ENCODE measurements at places on chromosomes 7 and 10.
A peak's percentile ranks its signal among the peaks of the same experiment; 100 is the strongest.

DNA sequence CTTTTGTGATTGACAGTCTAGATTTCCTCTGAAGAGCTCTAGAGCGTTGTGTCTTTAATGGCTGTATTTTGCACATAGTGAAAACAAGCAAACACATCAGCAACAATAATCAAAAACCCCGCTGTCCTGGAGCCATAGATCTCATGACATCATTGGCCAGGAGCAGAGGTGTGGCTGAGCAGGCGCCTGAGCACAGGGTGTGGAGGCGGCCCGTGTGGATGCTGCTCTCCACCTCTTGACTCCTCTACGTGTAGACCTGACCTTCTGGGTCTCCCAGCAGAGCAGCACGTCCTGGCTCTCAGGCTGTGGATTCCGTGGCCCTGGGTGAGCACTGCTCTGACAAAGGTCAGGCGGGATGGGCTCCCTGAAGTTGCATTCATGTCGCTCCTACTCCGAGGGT lies 63.0 kb upstream of the INSYN2A start:
- no peak for DNase-seq

DNA sequence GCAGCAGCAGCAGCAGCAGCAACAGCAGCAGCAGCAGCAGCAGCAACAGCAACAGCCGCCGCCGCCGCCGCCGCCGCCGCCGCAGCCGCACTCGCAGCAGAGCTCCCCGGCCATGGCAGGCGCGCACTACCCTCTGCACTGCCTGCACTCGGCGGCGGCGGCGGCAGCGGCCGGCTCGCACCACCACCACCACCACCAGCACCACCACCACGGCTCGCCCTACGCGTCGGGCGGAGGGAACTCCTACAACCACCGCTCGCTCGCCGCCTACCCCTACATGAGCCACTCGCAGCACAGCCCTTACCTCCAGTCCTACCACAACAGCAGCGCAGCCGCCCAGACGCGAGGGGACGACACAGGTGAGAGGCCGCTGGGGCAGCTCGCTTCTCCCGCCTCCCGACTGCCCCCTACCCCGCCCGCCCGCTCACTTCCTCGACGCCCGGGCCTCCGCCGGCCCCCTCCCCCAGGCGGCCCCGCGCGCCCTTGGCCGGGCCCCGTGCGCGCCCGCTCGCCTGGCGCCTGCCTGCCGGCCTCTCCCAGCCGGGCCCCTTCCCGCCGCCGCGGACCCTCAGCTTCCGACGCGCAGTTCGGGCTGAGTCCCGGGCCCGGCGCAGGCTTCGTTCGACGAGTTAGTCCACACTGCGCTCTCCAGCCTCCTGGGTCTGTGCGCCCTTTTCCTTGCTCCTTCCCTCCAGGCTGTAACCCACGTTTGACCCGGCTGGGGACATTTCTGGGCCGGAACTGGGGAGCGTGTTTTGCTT lies 882 bp downstream of the DLX6 start:
- DNase-seq: no peak

GRCh38 chr10:122515588-122516231 lies 44.8 kb upstream of the DMBT1 start:
- DNase-seq: peak; percentile 71

DNA sequence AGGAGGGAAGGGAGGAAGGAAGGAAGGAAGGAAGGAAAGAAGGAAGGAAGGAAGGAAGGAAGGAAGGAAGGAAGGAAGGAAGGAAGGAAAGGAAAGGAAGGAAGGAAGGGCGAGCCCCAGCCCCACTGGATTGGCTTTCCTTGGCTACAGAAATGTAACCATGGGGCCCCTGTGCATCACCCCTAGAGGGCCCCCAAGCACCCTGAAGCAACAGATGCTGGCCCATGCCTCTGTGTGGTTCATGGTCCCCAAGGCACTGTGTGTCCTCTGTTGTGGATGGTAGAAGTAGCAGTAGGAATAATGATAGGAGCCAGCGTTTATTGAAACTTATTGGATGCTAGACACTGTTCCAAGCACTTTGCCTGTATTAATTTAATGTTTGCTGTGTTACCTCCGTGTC lies 116.6 kb upstream of the MACROH2A2 start:
- peak; percentile 15 for DNase-seq

DNA sequence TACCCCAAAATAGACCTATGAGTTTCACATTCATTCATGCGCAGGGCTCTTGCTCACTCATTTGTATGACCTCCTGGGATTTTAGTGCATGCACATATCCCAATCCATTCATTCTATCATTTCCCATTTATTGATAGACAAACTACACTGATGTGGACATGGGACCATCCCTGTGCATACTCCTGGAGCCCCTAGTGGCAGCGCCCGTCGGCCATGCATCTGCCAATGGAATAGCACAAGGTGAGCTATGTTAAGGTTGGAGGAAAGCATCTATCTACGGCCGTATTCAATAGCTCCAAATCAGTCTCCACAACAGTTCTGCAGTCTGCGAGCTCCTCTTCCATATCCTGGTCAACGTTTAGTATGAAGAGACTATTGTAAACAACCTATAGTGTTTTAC lies 31.7 kb upstream of the FIGNL1 start:
- no peak for DNase-seq

DNA sequence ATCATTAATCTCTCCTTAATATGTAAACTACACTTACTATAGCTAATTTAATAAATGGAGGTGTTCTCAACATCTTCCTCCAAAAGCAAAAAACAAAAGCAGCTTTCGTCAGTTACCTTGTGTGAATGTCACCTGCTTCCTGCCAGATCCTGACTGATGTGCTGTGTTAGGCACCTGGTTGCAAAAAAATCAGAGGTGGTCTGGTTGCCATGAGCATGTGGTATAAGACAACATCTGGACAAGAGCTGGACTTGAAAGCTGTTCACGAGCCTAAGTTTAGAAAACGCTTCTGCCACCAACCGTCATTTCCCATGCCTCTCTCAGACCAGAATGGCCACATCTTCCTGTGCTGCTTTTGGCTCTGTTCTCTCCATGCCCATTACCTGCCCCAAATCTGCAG lies 42.0 kb upstream of the GGCT start:
- DNase-seq: no peak

- DNase-seq: no peak
Observed at GRCh38 chr7:18125476-18125875, 97.8 kb upstream of the PRPS1L1 start.

DNA sequence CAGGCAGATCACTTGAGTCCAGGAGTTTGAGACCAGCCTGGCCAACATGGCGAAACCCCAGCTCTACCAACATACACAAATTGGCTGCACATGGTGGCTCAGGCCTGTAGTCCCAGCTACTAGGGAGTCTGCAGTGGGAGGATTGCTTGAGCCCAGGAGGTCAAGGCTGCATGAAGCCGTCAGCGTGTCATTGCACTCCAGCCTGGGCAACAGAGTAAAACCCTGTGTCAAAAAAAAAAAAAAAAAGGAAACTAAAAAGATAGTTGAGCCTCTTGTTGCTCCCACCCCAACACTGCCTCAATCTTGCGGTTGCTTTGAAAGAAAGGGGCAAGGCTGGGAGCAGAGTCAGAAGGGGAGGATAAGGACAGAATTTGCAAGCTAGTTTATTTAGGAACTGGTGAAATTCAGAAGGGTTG lies 69.9 kb downstream of the SYPL1 start:
- no peak for DNase-seq

DNA sequence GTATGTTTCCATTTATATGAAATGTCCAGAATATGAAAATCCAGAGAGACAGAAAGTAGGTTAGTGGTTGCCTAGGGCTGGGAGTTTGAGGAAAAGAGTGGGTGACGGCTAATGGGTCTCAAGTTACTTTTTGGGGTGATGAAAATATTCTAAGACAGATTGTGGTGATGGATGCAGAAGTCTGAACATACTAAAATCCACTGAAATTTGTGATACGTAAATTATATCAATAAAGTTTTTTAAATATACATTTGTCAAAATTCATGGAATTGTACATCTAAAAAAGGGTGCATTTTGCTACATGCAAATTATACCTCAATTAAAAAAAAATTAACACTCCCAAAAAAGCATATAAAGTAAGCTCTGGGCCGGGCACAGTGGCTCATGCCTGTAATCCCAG lies 9.4 kb downstream of the DDIT4 start:
- DNase-seq: no peak

DNA sequence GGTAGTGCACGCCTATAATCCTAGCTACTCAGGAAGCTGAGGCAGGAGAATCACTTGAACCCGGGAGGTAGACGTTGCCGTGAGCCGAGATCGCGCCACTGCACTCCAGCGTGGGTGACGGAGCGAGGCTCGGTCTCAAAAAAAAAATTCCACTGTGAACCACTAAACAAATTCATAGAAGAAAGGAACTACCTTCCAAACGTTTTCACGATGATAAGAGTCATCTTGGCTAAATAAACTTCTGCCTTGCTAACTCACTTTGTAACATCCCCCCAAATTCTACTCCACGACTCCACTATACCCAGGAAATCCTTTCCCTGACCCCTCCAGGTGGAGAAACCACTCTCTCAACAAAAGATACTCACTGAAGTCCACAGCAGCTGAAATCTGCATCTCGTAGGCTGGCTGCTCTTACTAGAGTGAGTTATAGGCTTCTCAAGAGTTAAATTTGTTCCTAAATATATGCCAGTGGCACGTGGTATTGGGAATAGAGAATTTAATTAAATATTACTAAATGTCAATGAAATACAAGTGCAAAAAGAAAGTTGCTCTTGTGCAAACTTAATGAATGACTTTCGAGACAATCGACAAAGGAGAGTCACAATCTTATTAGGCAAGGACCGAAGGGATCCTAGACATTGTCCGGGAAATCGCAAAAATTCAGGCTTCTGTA lies 1.6 kb upstream of the GTF2I start:
- no peak for DNase-seq

DNA sequence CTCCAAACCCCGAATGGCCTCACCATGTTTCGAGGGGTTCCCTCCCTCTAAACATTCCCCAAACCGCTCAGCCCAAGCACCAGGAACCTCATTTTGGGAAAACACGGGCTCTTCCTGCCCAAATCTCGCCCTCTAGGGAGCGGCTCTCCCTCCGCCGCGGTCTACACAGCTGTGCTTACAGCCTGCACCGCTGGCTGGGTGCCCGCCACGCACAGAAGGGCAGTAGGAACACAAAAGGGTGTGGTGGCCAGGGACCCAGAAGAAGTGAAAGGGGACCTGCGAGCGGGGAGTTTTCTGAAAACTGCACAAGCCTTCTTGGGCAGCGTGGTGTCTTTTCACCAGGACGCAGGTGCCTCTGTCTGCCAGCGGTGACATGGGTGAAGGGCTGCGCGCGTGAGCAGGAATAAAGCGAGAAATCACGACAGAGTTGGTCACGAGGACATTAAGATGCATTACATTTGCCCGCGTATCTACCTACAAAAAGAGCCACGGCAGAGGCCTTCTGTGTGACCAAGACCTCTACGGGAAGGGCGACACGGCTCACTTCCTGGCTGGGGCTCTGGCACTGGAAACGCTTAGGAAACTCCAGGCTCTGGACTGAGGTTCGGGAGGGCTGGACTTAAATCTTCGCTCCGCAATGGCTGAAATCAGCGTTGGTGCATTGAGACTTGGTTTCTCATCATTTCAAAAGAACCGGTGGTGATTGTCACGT lies 171.7 kb downstream of the LSM5 start:
- DNase-seq: no peak

DNA sequence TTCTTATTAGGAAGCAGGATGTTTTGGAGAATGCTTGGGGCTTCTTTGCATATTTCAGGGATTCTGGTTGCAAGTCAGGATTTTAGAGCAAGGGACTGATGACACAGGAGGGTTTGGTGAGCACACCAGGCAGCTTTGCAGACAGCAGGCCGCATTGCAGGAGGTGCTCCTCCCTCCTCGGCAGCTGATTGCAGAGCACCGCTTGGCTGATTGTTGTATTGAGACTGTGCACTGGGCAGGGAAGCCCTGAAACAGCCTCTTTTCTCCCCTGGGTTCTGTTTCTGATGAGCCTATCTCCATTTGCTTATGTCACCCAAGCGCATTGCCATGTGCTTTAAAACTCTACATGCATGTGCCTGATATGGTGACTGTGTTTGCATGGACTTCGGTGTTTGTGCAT lies 769.6 kb downstream of the GRID1 start:
- no peak for DNase-seq

DNA sequence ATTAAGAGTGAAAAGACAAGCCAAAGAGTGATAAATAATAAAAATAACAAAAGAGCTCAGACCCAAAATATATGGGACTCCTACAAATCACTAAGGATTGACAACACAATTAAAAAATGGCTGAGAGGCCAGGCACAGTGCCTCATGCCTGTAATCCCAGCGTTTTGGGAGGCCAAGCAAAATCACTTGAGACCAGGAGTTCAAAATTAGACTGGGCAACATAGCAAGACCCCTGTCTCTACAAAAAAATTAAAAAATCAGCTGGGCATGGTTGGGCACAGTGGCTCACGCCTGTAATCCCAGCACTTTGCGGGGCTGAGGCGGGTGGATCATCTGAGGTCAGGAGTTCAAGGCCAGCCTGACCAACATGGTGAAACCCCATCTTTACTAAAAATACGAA lies 137.3 kb downstream of the IDE start:
- no peak for DNase-seq

DNA sequence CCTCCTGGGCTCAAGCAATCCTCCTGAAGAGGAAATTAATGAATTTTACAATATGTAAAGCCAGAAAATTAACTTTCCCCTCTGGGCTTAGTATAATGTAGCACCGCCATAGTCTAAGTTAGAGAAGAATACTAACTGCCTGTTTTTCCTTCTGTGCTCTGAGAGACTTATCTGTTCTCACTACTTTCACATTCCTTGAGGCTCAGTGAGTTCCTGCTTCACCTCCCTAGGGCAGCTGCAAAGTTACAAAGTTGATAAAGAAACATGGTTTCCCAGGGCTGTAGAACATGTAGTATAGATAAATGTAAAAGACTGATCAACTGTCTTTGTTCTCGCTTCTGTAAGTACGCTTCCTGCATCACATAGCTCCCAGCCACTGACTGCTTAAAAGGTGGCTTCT lies 16.0 kb upstream of the OLAH start:
- DNase-seq: no peak

DNA sequence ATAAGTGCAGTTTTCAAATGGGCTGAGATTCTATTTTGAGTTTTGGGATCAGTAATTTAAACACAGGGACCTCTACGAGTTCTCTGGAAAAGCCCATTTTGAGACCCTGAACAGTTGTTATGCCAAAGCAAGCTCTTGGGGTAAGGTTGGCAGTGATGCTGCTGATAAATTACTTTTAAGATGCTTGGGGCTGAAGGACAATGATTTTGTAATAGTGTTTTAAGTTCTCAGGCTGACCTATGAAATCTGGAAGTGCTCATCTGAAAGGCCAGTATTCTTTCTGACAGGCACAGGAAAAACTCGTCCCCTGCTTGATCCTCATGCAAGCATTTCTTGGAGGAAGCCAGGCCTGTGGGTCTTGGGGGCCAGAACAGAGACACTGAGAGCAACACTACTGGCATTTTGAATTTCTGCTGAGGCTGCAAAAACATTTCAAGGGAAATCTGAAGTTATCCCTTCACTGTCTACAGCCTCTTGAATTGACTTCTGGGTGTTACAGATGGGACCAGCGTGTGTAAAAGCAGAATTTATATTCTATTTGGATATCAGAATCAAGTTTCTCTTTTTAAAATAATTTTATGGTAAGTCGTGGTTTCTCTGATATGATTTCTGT lies 79.7 kb downstream of the AUTS2 start:
- DNase-seq: no peak

All from stimulated activated naive CD8-positive, alpha-beta T cell treated with anti-CD3 and anti-CD28 coated beads, Interleukin-15, Interleukin-2, amounts not matched to agents 100 U/mL and 50 U/mL, for 24 hours (primary cell).